Eye (tissue), 1 donor: ENCODE measurements at places on chromosomes 12 and 14.

- DNase-seq, result no peak
Observed at GRCh38 chr14:51981218-51981854, 8.0 kb upstream of the RTRAF start.

- no peak for DNase-seq
Observed at GRCh38 chr12:95701275-95701674, 89.3 kb downstream of the NTN4 start.

DNA sequence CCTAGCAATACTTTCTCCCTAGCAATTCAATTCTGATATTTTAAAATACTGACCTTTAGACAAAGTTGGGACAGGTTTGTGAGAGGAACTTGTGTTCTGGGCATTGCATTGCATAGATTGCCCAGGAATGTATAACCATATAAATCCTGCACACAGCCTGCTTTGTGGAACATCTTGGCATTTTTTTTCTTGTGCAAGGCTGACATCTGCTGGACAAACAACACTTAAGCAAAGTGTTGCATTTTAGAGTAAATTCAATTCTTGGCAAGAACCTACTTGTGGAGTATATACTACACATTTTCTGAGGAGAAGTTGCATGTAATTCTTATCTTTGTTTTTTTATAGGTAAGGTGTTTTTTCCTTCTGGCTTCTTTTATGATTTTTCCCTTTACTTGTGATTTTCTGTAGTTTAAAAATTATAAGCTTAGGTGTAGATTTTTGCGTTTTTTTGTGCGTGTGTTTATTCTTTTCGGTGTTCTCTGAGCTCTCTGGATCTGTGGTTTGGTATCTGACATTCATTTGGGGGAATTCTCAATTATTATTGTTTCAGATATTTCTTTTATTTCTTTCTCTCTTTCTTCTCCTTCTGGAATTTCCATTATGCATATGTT, 26.4 kb downstream of the TESPA1 start:
- peak; percentile 90 for DNase-seq

DNA sequence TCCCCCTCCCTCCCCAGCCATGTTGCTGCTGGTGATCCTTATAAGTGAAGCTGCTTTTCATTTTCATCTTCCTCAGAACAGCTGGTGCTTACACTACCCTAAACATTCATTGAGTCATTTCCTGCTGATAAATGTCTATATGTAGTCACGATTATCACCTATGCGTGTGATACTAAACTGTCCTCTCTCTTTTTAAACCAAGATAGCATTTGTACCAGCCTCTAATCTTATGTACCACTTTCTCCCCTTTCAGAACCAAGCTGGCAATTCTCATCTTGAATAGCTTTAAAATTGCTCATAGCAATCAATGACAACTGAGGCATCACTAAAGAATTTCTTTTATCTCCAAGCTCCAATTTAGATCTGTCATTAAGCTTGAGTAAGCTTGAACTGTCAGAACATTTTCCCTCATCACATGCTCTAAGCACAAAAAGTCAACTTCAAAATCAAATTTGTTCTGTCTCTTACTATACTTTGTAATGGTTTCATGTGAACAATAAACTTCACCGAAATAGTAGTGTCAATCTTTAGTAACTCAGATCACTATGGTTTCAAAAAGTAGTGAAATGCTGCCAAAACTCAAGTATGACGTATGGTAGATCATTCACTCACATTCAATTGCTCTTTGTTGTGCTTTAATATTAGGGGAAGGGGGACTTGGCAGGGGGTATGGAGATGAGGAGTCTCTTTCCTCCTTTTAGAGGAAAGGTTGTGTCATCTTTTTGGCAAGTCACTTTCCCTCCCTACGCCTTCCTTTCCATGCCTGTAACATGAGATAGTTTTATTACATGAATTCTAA, 178.1 kb upstream of the NOVA1 start:
- DNase-seq, result peak; percentile 61

DNA sequence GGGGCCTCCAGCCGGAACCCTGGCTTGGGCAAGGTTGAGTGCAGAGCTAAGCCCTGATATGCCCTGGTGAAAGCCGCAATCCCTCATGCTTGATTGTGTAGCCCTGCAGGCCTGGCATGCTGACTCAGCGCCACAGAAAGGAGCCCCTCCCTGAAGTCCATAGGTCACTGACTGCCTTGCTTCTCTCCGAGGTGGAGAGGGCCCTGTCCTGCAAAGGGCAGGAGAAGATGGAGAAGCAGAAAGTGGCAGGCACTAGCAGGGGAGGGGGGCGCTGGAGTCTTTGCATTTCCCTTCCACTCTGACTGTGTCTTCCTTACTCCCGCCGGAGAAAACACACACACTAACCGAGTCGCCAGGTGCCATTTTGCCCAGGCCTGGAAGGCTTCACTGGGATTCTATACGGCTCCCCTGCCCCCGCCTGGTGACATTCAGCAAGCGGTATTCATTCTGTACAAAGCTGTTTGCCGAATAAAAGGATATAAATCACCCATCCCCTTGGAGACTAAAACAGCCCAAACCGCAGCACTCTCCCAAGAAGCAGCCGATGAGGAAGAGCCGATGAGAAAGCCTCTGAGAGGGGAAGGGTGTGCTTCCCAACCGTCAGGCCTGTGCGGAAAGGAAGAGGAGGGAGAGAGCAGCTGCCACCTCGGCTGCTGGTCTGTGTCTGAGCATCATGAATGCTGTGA, 69.8 kb downstream of the SLC6A12 start:
- DNase-seq, result peak; percentile 64

DNA sequence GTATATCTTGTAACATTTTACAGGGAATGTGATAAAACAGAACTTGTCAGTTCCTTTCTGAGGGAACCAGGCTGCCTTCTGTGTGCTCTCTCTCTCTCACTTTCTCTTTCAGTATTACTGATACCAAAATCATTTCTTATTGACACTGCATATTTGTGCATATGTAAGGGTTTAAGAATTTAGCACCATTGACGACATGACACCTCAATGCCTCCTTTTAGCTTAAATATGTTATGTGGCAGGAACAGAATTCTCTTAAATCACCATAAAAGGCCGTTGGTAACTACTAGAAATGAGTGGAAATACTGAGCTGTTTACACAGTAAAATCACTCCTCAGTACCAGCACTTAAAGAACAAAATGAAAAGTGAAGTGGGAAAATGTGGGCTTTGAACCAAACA, 457.7 kb upstream of the SYT1 start:
- DNase-seq, result no peak

GRCh38 chr12:55915482-55915859, 12.2 kb downstream of the PYM1 start:
- DNase-seq, result no peak

GRCh38 chr12:31600750-31601149, 9.8 kb upstream of the DENND5B start:
- no peak for DNase-seq

DNA sequence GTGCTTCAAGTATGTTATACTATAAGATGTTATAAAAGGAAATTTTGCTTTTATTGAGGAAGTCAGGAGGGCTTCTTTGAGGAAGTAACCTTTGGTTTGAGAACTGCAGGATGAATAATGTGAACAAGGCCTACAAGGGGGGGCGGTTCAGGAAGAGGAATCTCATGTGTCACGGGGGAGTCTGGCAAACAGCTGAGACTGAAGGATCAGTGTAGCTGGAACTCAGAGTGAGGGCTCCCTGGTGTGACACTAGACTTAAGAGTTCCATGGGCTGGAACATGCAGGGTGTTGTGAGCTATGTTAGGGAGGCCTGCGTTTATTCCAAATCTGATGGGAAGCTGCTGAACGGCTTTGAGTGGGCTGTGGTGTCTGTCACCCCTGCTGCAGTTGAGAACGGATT, 62.3 kb downstream of the UNC79 start:
- DNase-seq, result no peak

- no peak for DNase-seq
Observed at GRCh38 chr12:31119192-31119802, 45.6 kb downstream of the DDX11 start.

DNA sequence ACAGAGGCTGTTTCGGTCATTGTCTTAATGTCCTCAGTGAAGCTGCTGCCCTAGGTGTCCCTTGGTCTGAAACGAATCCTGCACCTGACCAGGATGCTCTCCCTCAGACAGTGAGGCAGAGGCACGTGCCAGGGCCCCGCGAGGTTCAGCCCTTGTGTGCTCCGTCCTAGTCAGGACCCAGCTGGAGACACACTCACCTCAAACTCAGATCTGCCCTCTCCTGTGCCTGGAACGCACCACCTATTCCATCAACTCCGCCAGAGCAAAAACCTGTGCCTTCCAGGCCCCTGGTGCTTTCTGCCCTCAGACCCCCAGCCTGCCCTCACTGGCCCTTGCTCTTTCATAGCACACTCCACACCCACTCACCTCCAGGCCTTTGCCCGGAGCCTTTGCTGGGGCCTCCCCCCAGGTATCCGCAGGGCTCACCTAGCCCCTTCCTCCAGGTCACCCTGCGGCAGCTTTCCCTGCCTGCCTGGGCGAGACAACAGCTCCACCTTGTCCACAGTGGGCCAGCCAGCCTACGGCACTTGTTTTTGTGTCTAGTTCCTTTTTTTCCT, 150.6 kb downstream of the BCL11B start:
- no peak for DNase-seq

DNA sequence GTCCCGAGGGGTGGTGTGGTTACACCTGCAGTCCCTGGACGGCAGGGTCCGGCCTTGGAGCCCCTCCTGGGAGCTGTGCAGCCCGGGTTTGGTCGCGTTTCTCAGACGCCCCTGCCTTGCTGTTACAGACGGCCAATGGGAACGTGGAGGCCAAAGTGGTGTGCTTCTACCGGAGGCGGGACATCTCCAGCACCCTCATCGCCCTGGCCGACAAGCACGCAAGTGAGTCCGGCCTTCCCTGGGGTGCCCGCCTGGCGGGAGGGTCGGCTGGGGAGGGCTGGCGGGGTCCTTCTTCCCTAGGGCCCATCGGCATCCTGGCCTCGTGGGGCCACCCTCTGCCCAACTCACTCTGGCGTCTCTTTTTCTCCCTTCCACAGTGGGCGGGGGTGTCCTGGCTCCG, 25.7 kb downstream of the MTA1 start:
- DNase-seq, result no peak

DNA sequence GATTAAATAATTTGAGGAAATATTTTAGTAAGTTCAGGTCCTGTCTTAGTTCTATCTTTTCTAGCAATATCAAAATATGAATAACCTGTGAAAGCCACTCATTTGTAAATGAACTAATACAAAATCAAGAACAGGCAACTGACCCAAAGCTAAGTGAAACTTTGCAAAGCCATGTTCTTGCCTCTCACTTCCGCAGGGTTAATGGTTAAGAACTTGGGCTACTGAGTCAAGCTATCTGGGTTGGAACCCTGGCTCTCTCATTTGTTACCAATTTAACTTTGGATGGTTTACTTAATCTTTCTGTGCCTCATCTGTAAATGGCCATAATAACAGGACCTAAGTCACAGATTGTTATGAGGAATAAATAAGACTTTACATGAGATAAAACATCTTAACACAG, 2.8 kb downstream of the KIF21A start:
- DNase-seq, result no peak

DNA sequence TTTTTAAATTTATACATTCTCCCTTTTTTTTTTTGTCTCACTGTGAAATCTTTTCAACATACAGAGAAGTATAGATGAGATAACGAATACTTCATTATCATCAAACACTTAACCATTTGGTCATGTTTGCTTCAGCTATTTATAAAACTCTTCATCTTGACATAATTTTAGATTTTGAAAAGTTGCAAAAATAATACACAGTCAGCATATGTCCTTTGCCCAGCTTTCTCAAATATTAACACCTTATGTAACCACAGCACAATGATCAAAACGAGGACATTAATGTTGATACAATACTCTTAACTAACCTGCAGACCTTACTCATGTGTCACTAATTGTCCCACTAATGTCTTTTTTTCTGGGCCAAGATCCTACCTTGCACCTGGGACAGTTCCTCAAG, 36.0 kb downstream of the DACT1 start:
- DNase-seq, result no peak

DNA sequence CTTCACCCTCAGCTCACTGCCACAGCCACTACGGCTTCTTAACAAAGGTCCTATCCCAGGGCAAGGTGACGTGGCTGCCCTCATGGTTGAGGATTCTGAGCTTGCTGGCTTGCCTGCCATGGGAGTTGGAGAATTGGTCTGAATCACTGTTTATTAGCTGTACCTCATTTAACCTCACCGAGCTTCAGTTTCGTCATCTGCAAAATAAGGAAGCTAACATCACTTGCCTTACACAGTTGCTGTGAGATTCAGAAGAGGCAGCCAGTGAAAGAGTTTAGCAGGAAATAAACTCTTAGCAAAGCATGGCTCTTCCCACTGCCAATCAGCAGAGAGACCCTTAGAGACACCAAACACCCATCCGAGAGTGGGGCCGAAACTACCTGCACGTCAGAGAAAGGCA, 90.1 kb upstream of the KCNA1 start:
- no peak for DNase-seq

GRCh38 chr12:40325349-40325960, 100.7 kb downstream of the LRRK2 start:
- peak; percentile 20 for DNase-seq

DNA sequence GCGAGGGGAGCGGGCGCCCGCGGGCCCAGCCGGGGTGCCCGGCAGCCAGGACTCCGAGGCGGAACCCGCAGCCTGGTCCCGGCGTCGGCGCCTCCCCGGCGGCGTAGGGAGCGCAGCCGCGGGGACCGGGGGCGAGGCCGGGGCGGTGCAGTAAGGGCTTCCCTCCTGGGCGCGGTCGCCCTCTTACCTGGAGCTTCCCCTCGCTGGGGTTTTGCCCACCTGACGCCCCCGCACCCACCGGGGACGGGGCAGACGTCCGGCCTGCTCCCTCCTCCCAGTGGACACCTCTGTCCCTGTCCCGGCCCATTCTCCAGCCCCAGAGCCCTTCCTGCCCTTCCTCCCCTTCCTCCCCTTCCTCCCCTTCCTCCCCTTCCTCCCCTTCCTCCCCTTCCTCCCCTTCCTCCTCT, 413 bp upstream of the TUBA1C start:
- DNase-seq, result no peak

- DNase-seq, result no peak
Observed at GRCh38 chr14:41773536-41774279, 167.0 kb downstream of the LRFN5 start.

DNA sequence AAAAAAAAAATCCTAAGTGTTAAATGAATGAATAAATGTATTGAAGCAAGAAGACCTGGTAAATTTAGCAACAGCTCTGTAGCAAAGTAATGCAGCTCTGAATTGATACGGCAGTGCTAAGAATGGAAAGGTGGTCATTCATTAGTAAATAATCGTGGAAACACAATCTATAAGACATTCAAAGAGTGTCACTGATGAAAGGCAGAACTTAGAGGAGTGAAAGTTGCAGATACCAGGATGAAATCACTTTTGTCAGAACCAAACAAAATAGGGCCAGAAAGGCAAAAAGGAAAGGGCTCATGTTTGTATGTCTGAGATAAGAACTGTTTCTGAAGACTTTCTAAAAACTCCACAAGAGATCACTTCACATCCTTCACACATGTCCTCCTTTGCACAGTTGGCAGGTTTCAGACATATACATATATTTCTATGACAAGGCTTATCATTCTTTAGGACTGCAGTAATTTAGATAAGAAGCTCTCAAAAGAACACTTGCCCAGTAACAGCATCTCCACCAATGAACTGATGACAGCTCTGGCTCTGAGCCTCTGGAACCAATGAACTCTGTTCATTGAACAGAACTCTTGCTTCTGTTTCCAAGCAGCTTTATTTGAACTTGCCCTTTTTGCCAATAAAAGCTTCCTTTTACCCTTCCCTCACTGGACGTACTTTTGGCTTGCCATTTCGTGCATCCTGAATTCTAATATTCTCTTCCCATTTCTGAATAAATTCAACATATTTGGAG, 4.2 kb upstream of the LRR1 start:
- DNase-seq, result no peak

GRCh38 chr12:132449565-132450417, 40.2 kb upstream of the FBRSL1 start:
- no peak for DNase-seq
